ENCODE measurements at places on chromosomes 16 and 17.

DNA sequence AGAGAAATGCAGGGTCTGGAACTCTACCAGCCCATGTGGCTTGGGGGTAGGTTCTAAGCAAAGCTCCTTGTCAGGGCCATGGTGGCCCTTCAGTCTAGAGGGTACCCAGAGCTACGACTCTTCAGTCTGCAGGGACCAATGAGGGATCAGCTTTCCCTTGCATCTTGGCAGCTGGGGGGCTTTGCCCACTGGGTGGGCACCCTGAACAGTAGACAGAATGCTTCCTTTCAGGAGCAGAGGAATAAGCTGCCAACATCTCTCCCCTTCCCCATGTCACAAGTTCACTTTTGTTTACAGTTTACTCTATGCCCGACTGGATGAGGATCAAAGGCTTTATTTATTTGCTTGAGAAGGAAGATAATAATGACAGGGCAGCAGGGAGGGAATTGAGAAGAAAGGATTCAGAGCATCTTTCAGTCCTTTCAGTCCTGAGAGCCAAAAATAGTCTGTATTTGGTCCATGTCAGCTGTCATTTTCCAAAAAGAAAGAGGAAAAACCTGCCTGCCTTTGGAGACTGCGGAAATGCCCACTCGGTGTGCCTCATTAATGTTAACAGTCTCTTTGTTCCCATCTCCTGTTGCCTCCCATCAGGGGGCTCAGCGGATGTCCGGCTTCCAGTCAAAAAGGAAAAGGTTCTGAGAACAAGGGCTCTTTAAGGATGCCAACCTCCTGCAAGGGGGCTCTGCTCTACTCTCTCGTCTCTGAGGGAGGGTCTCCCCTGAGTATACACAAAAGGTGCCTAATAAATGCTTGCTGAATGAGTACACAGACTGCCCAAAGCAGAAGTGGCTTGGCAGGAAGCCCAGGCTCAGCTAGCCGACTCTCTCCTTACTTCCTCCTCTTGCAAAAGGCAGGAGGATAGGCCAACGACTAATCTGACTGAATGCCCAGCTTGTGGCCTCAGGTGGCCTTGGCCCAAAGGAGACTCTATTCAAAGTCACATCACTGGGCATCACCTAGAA, 17.1 kb downstream of the TRAF4 start:
- DNase-seq, result no peak

DNA sequence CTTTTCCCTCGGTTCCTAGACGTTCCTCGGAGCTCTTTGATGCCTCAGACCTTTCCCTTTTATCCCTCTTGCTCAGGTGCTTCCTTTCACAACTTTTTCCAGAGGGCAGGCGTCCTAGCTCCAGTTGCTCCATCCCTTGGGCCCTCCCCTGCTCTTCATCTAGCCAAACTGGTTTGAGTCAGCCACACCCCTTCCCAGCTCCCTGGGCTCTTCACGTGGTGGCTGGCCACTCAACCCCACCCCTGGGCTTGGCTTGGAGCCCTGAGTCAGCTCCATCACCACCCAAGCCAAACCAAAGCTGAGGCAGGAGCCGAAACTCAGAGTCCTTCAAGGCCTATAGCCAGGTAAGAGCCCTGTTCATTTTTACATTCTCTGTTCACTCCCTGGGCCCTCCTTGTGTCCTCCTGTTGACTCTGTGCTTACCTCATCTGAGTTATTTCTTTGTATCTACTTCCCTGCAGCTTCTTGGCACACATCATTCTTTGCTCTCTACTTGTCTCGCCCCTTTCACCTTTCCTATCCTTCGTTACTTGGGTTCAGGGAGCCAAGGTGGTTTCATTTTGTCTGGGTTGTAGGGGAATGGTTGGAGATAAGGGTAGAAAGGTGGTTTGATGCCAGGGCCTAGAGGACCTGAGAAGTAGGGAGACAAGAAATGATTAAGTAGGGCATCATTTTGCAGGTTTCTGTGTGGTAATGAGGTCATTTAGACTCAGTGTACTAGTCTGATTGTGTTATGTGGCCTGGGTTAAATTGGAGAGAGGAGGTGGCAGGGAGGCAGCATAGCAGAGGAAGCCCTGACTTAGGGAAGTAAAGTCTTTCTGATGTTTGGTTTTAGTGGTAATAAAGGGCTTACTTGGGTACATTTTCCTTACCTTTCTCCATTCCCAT, 7.6 kb upstream of the PHKG2 start:
- DNase-seq, result no peak

GRCh38 chr17:78738278-78738677, 43.8 kb downstream of the CYTH1 start:
- DNase-seq, result no peak

DNA sequence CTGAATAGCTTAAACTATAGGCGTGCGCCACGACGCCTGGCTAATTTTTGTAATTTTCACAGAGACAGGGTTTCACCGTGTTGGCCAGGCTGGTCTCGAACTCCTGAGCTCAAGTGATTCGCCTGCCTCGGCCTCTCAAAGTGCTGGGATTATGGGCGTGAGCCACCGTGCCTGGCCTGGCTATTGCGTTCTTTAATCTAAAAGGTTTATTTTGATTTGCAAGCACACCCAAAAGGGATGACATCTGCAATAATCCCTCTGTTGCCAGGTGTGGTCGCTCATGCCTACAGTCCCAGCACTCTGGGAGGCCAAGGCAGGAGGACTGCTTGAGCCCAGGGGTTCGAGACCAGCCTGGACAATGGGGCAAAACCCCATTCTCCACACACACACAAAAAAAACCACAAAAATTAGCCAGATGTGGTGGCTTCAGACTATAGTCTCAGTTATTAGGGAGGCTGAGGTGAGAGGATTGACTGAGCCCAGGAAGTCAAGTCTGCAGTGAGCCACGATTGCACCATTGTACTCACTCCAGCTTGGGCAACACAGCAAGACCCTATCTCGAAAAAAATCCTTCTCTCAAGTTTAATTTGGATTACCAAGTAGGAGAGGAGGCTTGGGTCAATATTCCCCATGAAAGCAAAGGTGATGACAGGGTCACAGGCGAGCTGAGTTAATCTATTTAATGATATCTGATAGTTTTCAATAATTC, 144.1 kb downstream of the PARN start:
- DNase-seq, result no peak

DNA sequence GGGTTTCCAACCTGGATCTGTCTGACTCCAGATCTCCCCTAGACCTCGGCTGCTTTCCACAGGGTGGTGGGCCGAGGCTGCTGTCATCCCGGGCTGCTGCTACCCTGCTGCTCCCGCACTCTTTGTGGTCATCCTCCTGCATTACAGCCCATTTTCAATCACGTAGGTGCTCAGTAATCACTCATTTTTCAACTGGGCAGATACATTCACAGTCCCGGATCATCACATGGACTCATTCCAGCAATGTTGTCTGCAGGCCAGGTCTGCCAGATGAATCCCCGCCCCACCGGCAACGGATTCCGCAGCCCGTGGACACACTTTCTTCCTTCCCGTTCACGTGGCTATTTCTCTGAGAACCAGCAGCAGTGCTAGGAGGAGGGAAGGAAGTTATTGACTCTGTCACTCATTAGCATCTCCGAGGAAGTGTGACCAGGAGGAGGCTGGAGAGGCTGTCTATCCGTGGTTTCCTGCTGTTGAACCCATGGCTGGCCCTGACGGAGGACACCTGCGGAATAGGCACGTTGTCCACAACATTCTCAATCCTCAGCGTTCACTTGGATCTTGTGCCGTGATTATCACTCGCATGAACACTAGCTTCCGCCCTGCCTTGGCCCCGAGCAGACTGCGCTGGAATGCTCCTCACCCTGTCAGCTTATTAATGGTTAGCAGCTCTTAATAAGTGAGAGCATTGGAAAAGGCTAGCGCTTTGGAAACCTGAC, 14.7 kb upstream of the ZCCHC14 start:
- no peak for DNase-seq
